NT2/D1 (cell line): ENCODE measurements at places on chromosomes 2 and 18.
A peak's percentile ranks its signal among the peaks of the same experiment; 100 is the strongest.

DNA sequence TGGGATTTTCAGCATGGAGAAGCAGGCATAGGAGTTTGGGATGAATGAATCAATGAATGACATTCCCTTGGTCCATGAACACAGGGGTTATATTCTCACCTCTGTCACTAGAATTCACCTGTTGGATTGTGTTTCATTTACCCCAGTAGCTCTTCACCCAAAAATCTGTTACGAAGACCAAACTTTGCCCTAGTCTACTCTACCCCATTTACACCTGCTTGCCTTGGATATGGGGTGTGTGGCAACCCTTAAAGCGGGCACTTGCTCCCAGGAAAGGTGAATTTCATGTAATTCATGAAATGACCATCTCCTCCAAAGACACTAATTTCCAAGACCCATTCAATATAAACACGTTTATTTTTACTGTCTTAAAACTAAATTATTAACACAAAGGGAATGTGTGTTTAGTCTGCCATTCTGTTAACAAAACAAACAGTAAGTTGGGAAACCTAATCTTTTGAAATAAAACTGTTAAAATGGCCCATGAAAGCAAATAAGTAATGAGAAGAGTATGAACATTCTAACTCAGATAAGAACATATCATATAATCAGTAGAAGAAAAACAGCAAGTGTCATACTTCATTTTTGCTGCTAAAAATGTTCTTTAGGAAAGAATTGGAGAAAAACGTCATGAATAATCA, 268.0 kb downstream of the NAPG start:
- DNase-seq, result no peak

GRCh38 chr2:107001964-107002696, 116.2 kb upstream of the ST6GAL2 start:
- DNase-seq, result no peak

DNA sequence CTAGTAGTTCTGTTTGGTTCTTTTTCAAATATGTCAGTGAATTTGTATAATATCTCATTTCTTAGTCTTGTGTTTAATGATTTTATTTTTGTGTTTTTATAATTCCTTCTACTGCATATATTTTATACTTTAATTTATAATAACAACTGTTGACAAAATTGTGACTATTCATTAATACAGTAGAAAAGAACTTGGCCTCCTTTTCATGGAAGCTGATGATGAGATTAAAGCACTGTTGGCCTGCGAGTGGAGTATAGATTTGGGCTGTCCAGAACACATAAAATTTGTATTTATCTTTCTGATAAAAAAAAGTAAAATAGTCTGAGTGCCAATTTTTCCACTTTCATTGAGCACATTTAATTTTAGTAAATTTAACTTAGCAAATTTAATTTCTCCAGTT, 12.1 kb downstream of the CFLAR start:
- no peak for DNase-seq

DNA sequence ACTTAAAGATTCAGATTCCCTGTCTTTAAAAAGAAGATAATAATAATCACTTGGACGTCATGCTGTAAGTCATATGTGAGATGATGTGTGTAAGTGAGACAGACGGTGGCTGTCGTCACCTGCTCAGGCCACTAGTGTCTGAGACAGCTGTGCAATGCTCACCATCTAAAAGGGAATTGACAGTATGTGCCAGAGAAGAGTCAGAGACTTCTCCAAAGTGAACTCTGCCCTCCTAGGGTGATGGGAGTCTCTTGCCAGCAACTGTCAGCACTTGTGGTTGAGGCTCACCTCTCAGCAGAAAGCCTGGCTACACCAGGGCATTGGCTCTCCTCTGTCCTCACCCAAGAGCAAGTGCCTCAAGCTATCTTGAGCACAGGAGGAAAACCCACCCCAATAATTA, 131.6 kb upstream of the DNAJC10 start:
- DNase-seq, result no peak

GRCh38 chr2:216608525-216608924, 24.7 kb upstream of the IGFBP2 start:
- DNase-seq, result no peak

GRCh38 chr18:10681581-10682367, 155.9 kb downstream of the NAPG start:
- DNase-seq, result no peak

DNA sequence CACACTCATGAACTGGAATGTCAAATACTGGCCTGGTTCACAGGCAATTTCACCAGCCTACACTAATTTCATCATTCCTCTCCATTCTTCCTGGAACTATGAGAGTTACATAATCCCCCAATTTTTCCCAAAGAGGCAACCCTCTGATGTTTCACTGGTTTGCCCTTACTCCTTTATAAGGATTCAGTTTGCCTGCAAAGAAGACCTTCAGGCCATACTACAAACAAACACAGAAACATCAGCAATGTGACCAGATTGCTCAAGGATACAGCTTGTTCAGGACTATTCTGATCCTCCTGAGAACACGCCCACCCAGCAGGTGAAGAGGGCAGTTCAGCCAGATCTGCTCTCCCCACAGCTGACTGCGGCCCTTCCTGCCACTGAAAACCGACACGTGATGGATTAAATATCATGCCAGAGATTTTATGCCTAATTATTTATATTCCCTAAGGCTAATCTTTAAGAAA, 215.5 kb downstream of the ETAA1 start:
- DNase-seq, result no peak

GRCh38 chr2:5074733-5075132, 617.5 kb upstream of the SOX11 start:
- no peak for DNase-seq

DNA sequence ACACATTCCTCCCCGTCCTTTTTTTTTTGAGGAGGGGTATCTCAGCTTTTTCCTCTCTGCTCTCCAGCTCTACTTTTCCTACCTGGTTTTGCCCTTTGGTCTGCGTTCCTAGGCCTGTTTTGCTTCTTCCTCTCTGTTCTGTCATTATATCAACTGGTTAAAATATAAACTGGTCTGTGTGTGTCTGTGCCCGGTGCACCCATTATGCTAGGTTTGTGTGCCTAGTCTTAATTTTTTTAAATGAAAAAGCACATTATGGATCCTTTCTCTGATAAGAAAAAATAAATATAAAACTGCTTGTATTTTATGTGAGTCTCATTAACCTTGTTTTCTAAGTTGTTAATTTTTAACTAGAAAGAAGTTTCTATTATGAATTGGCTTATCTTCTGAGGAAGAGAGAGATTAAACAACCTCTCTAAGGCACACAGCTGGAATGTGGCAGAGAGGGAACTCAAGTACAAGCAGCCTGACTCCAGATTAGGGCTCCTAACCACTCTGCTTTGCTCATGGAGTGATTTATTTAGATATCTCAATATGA, 17.4 kb downstream of the SLC38A11 start:
- no peak for DNase-seq

DNA sequence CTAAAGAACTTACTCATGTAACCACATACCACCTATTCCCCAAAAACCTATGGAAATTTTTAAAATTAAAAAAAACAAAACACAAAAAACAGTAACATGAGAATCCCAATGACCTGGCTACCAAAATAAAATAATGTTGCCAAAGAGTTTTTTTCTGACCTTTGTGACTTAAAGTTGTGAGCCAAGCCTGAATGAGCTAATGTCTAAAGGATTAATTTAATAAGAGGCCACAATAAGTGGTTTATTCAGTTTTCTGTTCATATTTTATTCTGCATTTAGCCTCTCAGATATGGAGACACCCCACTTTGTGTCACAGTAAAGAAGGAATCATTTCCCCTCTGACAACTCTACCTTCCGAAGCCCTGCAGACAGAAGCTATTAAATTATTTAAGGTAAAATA, 42.6 kb upstream of the DYNC2LI1 start:
- DNase-seq, result no peak

- peak; percentile 18 for DNase-seq
These were observed 34.7 kb upstream of the CD226 start for GRCh38 chr18:69982417-69982816.

GRCh38 chr2:202790676-202791075, 80.9 kb downstream of the ICA1L start:
- peak; percentile 2 for DNase-seq

GRCh38 chr2:151363709-151364108, 6.3 kb downstream of the TNFAIP6 start:
- no peak for DNase-seq
